Tibial nerve (tissue), 4 donors: ENCODE measurements at places on chromosomes 7 and 10.

GRCh38 chr7:2171855-2172254 lies 60.9 kb downstream of the MAD1L1 start:
- no peaks in the 10 kb centered on the region for H3K36me3 ChIP-seq
- H3K4me3 ChIP-seq = no peak overlapping the region
- H3K27me3 ChIP-seq = no peaks in the 10 kb centered on the region
- DNase-seq = no peak
- H3K4me1 ChIP-seq = peaks cover 42% of the 10 kb centered on the region
- no peak overlapping the region for H3K27ac ChIP-seq

GRCh38 chr10:17249820-17250219 lies 21.8 kb downstream of the VIM start:
- no peaks in the 10 kb centered on the region for H3K4me1 ChIP-seq
- no peak overlapping the region for H3K4me3 ChIP-seq
- no peak for DNase-seq
- H3K27me3 ChIP-seq = no peaks in the 10 kb centered on the region
- H3K36me3 ChIP-seq = no peaks in the 10 kb centered on the region

- DNase-seq = no peak
- H3K27ac ChIP-seq = no peak overlapping the region
- H3K4me1 ChIP-seq = no peaks in the 10 kb centered on the region
- H3K36me3 ChIP-seq = no peaks in the 10 kb centered on the region
These were observed 48.7 kb upstream of the SHH start for GRCh38 chr7:155860840-155861479.

GRCh38 chr10:94288361-94289101 lies 74.2 kb downstream of the NOC3L start:
- DNase-seq = no peak
- H3K4me1 ChIP-seq = peaks cover 23% of the 10 kb centered on the region
- no peak overlapping the region for H3K27ac ChIP-seq
- H3K4me3 ChIP-seq = no peak overlapping the region
- no peaks in the 10 kb centered on the region for H3K27me3 ChIP-seq

DNA sequence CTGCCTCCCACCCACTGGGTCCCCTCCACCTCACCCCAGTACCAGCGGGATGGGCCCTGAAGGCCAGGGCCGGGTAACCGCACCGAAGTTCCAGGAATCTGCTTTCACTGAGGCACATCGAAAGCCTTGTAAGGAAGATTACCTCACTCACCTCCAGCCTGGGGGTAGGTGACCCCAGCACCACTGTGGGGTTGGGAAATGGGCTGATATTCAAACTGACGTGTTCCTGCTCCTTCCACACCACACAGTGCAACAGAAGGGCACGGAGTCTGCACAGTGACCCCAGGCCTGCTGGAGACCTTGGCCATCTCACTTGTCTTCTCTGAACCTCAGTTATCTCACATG lies 29.8 kb downstream of the NPS start:
- DNase-seq = no peak
- no peaks in the 10 kb centered on the region for H3K4me1 ChIP-seq
- H3K36me3 ChIP-seq = no peaks in the 10 kb centered on the region
- no peaks in the 10 kb centered on the region for H3K27me3 ChIP-seq
- no peak overlapping the region for H3K27ac ChIP-seq

DNA sequence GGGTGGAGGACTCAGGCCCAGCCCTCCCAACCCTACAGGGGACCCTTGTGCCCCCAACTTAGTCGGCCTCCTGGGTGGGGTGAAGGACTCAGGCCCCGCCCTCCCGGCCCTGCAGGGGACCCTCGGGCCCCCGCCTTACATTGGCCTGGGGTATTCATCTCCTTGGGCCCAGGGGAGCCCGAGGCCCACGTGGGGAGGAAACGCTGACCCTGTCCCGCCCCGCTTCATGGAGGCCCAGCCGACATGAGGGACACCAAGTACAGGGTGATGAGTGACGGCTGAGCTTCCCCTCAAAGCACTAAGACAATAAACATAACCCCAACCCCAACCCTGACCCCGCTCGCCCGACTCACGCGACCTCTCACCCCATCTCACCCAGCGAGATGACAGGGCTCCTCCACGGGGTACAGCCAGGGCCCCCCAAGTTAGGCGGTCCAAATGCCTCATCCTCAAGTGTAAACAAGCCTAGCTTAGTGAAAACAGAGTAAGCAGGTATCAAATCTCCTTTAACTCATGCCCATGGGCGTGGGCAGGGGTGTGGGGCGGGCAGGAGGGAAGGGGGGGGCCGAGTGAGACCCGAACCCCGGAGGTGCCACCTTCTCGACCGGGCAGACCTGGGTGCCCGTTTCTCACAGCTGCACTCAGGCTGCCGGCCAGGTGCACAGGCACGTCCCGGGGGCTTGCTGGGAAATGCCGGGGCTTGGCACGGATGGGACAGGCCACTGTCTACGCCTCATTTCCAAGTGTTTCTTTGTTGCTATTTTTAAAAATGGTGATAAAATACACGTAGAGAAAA lies 8.2 kb downstream of the CYP2W1 start:
- H3K27ac ChIP-seq = no peak overlapping the region
- DNase-seq = no peak
- H3K4me3 ChIP-seq = no peak overlapping the region
- peaks cover 34% of the 10 kb centered on the region for H3K27me3 ChIP-seq

GRCh38 chr10:128061306-128062300 lies 64.6 kb downstream of the MKI67 start:
- H3K27ac ChIP-seq = no peak overlapping the region
- H3K4me1 ChIP-seq = peaks cover 26% of the 10 kb centered on the region
- no peaks in the 10 kb centered on the region for H3K36me3 ChIP-seq
- no peaks in the 10 kb centered on the region for H3K27me3 ChIP-seq

DNA sequence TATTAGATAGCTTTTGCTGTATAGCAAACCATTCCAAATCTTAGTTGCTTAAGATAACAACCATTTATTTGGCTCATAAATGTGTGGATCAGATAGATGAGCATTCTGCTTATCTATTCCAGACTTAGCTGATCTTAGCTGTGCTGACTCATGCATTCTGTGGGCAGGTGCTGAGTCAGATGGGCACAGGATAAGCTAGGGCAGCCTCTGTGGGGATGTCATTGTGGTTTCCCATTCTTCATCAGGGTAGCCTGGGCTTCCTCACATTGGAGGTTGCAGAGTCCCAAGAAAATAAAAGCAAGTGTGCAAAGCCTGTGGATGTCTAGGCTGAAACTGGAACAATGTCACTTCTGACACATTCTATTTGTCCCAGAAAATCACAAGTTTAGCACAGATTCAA lies 917.0 kb downstream of the TYW1 start:
- no peak overlapping the region for H3K4me3 ChIP-seq
- no peak for DNase-seq
- H3K27me3 ChIP-seq = no peaks in the 10 kb centered on the region
- H3K36me3 ChIP-seq = no peaks in the 10 kb centered on the region
- H3K4me1 ChIP-seq = no peaks in the 10 kb centered on the region

- no peaks in the 10 kb centered on the region for H3K4me1 ChIP-seq
- no peak overlapping the region for H3K27ac ChIP-seq
- H3K36me3 ChIP-seq = no peaks in the 10 kb centered on the region
- no peak overlapping the region for H3K4me3 ChIP-seq
- no peaks in the 10 kb centered on the region for H3K27me3 ChIP-seq
- DNase-seq = no peak
These were observed 22.6 kb upstream of the SLF2 start for GRCh38 chr10:100890141-100890672.

DNA sequence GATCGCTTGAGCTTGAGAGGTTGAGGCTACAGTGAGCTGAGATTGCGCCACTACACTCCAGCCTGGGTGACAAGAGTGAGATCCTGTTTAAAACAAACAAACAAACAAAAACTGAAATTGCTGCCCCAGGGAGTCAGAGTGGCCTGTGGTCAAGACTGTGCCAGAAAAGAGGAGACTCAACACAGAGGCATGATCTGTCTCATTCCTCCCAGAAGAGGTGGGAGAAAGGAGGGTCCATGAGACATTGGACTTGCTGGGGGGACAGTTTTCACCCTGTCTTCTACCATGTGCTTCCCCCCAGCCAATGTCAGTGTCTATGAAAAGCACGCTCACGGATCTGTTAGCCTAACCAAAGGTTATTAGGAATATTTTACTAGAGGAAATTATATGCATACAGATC lies 3.2 kb downstream of the ZNF853 start:
- DNase-seq = no peak
- peaks cover 21% of the 10 kb centered on the region for H3K4me1 ChIP-seq
- peaks cover 2% of the 10 kb centered on the region for H3K36me3 ChIP-seq

DNA sequence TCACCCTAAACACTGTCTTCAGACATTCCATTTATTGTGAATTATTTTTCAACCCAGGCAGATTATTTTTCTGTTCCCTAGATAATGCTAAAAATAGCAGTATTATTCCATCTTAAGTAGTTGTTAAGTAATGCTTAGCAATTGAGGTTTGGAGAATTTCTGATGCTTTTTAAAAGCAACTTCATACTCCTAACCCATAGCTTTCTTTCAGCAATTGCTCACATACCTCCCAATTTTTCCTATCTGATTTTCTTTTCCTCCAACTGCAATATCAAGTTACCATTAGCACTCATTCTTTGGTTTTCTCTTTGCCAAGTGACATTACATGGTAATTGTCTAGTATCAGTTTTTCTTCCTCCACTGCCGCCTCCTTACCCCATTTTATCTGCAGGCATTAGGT lies 104.7 kb downstream of the GPR85 start:
- no peaks in the 10 kb centered on the region for H3K27me3 ChIP-seq
- no peak overlapping the region for H3K4me3 ChIP-seq
- H3K36me3 ChIP-seq = no peaks in the 10 kb centered on the region
- no peak overlapping the region for H3K27ac ChIP-seq
- no peak for DNase-seq

DNA sequence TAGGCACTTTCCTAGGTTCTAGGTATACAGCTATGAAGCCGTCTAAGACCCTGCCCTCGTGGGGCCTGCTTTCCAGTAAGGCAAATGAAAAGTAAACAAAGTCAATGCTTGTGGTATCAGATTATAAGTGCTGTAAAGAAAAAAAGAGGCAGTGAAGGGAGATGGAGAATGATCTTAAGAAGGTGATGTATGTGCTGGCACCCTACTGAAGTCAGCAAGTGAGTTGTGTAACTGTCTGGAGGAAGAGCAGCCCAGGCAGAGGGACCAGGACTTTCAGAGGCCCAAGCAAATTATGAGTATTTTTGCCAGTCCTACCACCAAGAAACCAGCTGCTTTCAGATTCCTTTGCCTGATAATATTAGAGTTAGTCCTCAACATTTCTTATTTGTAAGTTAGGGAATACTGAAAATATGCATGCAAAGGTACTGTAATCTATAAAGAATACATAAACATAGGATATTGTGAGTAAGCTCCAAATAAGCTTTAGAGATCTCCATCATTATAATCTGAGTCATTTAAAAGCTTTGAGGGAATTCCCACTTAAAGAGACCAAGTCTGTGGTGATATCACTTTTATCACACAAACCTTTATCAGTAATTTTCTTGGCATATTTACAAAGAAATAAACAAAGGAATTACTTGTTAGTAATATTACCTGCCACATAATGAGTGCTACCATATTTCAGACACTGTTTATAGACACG lies 329.2 kb upstream of the LRGUK start:
- no peaks in the 10 kb centered on the region for H3K4me1 ChIP-seq
- no peaks in the 10 kb centered on the region for H3K36me3 ChIP-seq
- H3K27ac ChIP-seq = no peak overlapping the region
- H3K4me3 ChIP-seq = no peak overlapping the region
- no peak for DNase-seq

DNA sequence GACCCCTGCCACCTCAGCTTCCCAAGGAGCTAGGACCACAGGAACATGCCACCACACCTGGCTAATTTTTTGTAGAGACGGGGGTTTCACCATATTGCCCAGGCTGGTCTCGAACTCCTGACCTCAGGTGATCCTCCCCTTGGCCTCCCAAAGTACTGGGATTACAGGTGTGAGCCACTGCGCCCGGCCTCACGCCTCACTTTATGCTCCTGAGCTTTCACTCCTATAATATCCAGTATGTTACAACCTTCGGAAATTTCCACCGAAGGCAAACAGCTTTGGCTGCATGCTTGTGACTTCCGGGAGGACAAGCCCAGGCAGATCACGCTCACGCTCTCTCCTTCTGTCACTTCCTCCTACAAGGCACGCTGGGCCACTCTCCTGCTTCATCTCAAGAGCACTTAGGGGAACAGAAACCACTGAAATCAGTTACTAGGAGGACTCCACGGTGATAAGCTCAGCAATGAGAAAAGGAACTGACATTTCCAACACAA lies 4.4 kb upstream of the MAD1L1 start:
- H3K36me3 ChIP-seq = no peaks in the 10 kb centered on the region
- H3K4me1 ChIP-seq = no peaks in the 10 kb centered on the region
- no peak overlapping the region for H3K4me3 ChIP-seq
- H3K27ac ChIP-seq = peak overlapping the region; percentile 59
- no peaks in the 10 kb centered on the region for H3K27me3 ChIP-seq
- no peak for DNase-seq

DNA sequence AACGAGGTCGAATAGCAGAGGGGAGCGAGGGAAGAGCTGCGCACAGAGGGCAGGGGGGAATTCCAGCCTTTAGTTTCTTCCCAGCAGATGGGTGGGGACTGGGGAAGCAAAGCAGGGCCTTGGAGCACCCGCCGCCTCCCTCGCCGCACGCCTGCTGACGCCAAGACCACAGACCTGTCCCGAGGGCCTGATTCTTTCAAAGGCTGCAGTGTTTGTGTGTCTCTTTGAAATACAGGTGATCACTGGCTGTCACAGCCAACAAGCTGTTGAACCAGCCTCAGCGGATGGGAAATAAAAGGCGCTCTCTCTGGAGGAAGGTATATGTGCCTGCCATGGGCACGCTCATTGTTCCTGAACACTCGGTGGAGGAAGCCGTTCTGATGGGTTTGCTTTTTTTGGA lies 119.3 kb downstream of the FAM53B start:
- DNase-seq = no peak
- H3K27ac ChIP-seq = no peak overlapping the region
- H3K4me3 ChIP-seq = no peak overlapping the region
- no peaks in the 10 kb centered on the region for H3K36me3 ChIP-seq
- H3K4me1 ChIP-seq = peaks cover 3% of the 10 kb centered on the region
- H3K27me3 ChIP-seq = no peaks in the 10 kb centered on the region

DNA sequence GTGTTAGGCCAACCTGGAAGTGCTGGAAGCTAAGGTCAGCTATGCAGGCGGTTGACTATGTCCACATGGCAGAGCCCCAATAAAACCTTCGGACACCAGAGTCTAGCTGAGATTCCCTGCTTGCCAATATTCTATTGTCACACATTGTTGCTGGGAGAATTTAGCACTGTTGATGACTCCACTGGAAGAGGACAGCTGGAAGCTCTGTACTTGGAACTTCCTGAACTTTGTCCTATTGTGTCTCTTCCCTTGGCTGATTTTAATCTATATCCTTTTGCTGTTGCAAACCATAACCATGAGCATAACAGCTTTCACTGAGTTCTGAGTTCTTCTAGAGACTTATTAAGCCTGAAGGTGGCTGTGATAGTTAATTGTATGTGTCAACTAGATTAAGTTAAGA lies 12.0 kb downstream of the XRCC2 start:
- H3K36me3 ChIP-seq = no peaks in the 10 kb centered on the region
- H3K4me1 ChIP-seq = no peaks in the 10 kb centered on the region
- no peak overlapping the region for H3K4me3 ChIP-seq
- H3K27ac ChIP-seq = no peak overlapping the region
- no peak for DNase-seq
